CD4-positive, alpha-beta T cell (primary cell): ENCODE measurements at places on chromosomes 3 and 15.

DNA sequence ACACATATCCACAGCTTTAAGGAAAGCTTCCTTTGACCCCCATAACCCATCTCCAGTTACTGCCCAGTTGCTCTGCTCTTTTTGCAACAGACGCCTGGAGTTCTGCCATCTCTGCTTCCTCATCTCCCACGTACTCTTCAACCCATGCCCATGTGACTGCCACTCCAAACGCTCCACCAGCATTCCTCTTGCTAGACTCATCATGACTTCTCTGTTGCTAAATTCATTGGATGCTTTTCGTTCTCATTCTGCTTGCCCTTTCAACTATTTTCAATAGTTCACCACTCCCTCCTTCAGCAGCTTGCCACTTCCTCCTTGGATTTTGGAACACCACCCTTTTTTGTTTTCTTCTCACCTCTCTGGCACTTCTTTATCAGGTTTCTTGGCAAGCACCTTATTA lies 2.7 kb upstream of the KNSTRN start:
- H3K4me1 ChIP-seq, result peaks cover 15% of the 10 kb centered on the region
- DNase-seq, result no peak
- no peaks in the 10 kb centered on the region for H3K27me3 ChIP-seq
- no peak overlapping the region for H3K27ac ChIP-seq
- no peaks in the 10 kb centered on the region for H3K36me3 ChIP-seq

- no peak overlapping the region for H3K27ac ChIP-seq
- no peaks in the 10 kb centered on the region for H3K27me3 ChIP-seq
- H3K4me1 ChIP-seq, result no peaks in the 10 kb centered on the region
- no peak for DNase-seq
- no peak overlapping the region for H3K4me3 ChIP-seq
- no peaks in the 10 kb centered on the region for H3K36me3 ChIP-seq
These were observed 147.8 kb downstream of the NEK10 start for GRCh38 chr3:27221264-27221932.

- peaks cover 33% of the 10 kb centered on the region for H3K36me3 ChIP-seq
- H3K27me3 ChIP-seq, result no peaks in the 10 kb centered on the region
- DNase-seq, result peak; percentile 43
These were observed 2.6 kb downstream of the GNAI2 start for GRCh38 chr3:50238549-50239026.

- no peaks in the 10 kb centered on the region for H3K36me3 ChIP-seq
- no peak overlapping the region for H3K4me3 ChIP-seq
- no peak for DNase-seq
- no peaks in the 10 kb centered on the region for H3K4me1 ChIP-seq
These were observed 23.2 kb upstream of the SRPRB start for GRCh38 chr3:133782454-133782853.

GRCh38 chr3:185988816-185989175 lies 51.0 kb upstream of the TRA2B start:
- no peaks in the 10 kb centered on the region for H3K36me3 ChIP-seq
- H3K27me3 ChIP-seq, result no peaks in the 10 kb centered on the region
- no peak overlapping the region for H3K4me3 ChIP-seq
- peaks cover 2% of the 10 kb centered on the region for H3K4me1 ChIP-seq
- no peak overlapping the region for H3K27ac ChIP-seq

DNA sequence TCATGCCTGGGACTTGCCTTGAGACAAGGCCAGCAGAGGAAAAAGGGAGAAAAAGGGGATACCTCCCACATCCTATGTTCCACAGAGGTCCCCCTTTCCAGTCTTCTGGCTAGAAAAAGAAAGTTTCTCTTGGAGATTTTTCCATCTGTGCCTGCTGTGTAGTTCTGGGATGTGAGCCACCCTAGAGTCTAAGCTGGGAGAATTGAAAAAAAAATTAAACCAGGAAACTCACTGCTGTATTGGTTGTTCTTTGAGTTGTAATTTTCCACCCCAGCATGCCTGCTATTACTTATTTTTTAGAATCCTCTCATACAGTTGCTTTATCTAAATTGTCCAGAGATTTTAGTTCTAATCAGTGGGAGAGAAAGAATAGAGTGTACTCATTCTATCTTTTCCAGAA lies 68.4 kb downstream of the SV2B start:
- H3K36me3 ChIP-seq, result no peaks in the 10 kb centered on the region

DNA sequence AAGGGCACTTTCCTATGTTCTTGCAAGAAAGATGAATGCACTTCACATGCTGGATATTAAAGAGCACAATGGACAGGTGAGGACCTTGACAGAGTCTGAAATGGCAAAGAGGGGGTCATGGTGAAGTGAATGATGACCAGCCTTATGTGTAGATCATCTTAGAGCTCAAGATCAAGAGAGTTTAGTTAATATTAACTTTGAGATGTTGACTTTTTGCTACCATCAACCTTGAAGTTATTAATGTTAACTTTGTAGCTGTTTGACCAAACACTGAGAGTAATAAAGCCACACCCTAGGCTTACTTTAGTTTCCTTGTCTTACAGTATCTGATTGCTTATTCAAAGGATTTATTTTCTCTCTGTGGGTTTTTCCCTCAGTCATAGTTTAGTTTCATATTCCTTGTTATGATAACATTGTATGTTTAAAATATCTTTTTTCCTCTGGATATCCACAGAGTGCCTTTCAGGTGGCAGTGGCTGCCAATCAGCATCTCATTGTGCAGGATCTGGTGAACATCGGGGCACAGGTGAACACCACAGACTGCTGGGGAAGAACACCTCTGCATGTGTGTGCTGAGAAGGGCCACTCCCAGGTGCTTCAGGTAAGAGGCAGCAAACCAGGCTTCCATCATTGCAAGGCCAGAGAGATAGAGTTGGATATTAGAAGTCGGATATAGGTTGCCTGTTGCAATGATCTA lies 5.4 kb downstream of the NFKBIZ start:
- no peak for DNase-seq
- H3K27me3 ChIP-seq, result no peaks in the 10 kb centered on the region
- H3K4me1 ChIP-seq, result peaks cover 27% of the 10 kb centered on the region
- peaks cover 80% of the 10 kb centered on the region for H3K36me3 ChIP-seq
- no peak overlapping the region for H3K4me3 ChIP-seq

- H3K36me3 ChIP-seq, result no peaks in the 10 kb centered on the region
- peak overlapping the region; percentile 68 for H3K4me3 ChIP-seq
- H3K27ac ChIP-seq, result no peak overlapping the region
- peaks cover 20% of the 10 kb centered on the region for H3K4me1 ChIP-seq
- DNase-seq, result no peak
- H3K27me3 ChIP-seq, result no peaks in the 10 kb centered on the region
These were observed 491 bp upstream of the ZNF774 start for GRCh38 chr15:90351479-90352106.

DNA sequence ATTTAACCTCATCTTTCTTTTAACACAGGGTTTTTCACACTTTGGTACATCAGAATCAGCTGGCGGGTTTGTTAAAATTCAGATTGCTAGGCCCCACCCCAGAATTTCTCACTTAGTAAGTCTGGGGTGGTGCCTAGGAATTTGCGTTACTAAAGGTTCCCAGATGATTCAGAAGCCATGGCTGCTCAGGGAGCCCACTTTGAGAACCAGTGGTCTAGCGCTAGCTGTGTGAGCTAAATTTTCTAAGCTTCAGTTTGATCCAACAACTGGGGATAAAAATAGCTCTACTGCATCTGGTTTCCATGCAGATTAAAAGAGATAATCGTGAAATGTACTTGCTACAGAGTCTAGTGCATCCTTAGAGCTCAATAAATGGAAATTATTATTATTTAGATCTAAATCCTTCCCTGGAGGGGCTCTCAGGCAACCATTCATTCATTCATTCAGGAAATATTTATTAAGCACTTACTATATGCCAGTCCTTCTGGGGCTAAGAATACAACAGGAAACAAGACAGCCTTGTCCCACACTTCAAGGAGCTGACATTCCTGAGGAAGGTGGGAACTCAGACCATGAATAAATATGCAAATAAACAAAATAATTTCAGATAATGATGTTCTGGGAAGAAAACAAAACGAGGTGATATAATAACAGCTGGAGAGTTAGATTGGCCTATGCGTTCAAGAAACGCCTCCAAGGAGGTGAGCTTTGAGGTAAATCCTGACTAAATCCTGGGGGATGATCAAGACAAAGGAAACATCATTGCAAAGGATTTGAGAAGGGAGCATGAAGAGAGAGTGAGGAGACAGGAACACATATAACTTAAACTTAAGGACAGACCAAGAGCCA lies 3.9 kb upstream of the CIDEC start:
- no peaks in the 10 kb centered on the region for H3K27me3 ChIP-seq
- no peaks in the 10 kb centered on the region for H3K4me1 ChIP-seq
- no peak for DNase-seq
- no peak overlapping the region for H3K4me3 ChIP-seq

DNA sequence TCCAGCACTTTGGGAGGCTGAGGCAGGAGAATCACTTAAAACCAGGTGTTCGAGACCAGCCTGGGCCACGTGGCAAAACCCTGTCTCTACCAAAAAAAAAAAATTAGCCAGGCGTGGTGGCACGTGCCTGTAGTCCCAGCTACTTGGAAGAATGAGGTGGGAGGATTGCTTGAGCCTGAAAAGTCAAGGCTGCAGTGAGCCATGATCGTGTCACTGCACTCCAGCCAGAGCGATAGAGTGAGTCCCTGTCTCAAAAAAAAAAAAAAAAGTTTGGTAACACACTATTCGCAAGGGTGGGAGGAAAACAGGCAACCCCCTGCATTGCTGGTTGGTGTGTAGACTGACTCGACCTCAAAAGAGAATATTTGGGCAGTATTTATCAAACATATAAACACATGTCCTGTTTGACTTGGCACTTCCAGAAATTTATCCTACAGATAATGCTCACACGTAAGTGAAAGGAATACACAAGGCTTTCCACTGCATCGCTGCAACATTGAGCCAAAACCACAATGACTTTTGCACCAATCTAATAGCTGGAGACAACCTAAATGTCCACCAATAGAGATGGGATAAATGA lies 3.1 kb upstream of the ANPEP start:
- H3K27me3 ChIP-seq, result peaks cover 36% of the 10 kb centered on the region
- DNase-seq, result no peak
- no peak overlapping the region for H3K27ac ChIP-seq
- peaks cover 12% of the 10 kb centered on the region for H3K4me1 ChIP-seq
- no peak overlapping the region for H3K4me3 ChIP-seq

GRCh38 chr3:140377644-140378043 lies 300.2 kb upstream of the TRIM42 start:
- no peak overlapping the region for H3K27ac ChIP-seq
- no peak for DNase-seq
- H3K36me3 ChIP-seq, result no peaks in the 10 kb centered on the region
- H3K27me3 ChIP-seq, result no peaks in the 10 kb centered on the region
- no peak overlapping the region for H3K4me3 ChIP-seq
- no peaks in the 10 kb centered on the region for H3K4me1 ChIP-seq

- peaks cover 33% of the 10 kb centered on the region for H3K4me1 ChIP-seq
- H3K36me3 ChIP-seq, result no peaks in the 10 kb centered on the region
- H3K4me3 ChIP-seq, result peak overlapping the region; percentile 75
- peak overlapping the region; percentile 83 for H3K27ac ChIP-seq
These were observed 2.2 kb downstream of the IGF1R start for GRCh38 chr15:98650417-98651035.

DNA sequence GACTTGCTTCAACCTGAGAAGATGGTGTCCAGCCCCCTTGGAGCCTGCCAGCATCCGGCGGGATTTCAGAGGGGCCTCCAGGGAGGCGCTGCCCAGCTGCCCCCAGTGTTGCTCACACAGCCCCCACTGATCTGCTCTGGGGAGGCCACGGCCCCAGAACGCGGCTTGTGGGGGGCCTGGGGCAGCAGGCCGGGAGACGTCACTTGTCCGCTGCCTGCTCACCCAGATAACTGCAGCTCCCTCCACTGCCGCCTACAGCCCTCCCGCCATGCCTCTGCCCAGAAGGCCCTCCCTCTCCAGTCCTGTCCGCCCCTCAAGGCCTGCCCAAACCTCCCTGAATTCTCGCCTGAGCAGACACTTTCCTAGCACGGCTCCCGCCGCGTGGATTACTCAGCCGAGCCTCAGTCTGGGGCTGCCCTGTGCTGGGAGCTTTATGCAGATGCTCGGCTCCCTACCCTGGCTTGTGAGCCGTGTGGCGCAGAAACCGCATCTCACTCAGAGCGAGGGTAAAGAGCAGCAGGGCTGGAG lies 17.2 kb upstream of the ADIPOQ start:
- H3K27ac ChIP-seq, result no peak overlapping the region
- peaks cover 27% of the 10 kb centered on the region for H3K4me1 ChIP-seq
- peak; percentile 8 for DNase-seq
- peaks cover 51% of the 10 kb centered on the region for H3K27me3 ChIP-seq

GRCh38 chr3:177211503-177212277 lies 14.4 kb upstream of the TBL1XR1 start:
- no peaks in the 10 kb centered on the region for H3K36me3 ChIP-seq
- H3K4me1 ChIP-seq, result no peaks in the 10 kb centered on the region
- H3K4me3 ChIP-seq, result no peak overlapping the region
- no peaks in the 10 kb centered on the region for H3K27me3 ChIP-seq
- no peak for DNase-seq

DNA sequence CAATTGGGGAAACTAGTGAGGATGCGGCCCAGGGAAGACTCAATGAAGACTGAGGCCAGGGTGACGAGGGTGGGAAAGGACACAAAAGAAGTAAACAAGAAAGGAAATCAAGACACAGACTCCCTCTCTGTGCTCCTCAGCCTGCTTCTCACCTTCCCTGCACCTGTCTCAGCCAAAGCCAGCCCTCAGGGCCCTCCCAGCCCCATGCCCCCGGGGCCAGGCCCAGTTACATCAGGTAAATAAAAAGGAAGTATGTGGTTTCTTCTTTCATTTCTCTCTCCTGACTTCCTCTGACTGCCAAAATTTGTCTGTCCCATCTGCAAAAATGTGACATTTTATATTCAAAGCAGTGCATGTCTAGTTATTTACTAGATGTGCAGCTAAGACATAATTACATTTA lies 328.0 kb downstream of the UACA start:
- no peaks in the 10 kb centered on the region for H3K27me3 ChIP-seq
- no peak overlapping the region for H3K27ac ChIP-seq
- no peak overlapping the region for H3K4me3 ChIP-seq
- no peaks in the 10 kb centered on the region for H3K36me3 ChIP-seq

GRCh38 chr3:125054449-125055329 lies 1.1 kb downstream of the HEG1 start:
- no peak for DNase-seq
- peak overlapping the region; percentile 86 for H3K27ac ChIP-seq
- H3K36me3 ChIP-seq, result no peaks in the 10 kb centered on the region

- H3K4me3 ChIP-seq, result no peak overlapping the region
- no peaks in the 10 kb centered on the region for H3K27me3 ChIP-seq
- peak; percentile 42 for DNase-seq
These were observed 11.3 kb upstream of the IQGAP1 start for GRCh38 chr15:90376789-90377188.

DNA sequence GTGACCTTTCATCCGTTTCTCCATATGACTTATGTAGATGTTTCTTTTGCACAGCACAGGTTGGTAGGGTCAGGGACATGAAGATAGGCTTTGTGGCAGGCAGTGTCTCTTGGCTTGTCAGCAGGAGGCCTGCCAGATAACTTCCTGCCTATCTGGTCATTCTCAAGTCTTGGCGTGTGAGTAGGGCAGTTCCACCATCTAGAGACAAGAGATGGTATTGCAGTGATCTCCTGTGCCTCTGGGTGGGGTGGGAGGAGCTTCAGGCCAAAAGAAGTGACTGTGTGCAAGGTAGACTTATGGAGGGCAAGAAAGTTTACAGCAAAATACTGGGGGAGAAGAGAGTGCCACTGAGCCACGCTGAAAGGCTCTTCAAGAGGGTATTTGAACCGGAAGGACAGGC lies 11.0 kb downstream of the TEX264 start:
- H3K4me1 ChIP-seq, result peaks cover 100% of the 10 kb centered on the region
- H3K36me3 ChIP-seq, result peaks cover 50% of the 10 kb centered on the region
- no peaks in the 10 kb centered on the region for H3K27me3 ChIP-seq
- H3K27ac ChIP-seq, result peak overlapping the region; percentile 32

GRCh38 chr15:25800761-25801515 lies 62.2 kb downstream of the ATP10A start:
- no peak overlapping the region for H3K27ac ChIP-seq
- peaks cover 48% of the 10 kb centered on the region for H3K4me1 ChIP-seq
- no peaks in the 10 kb centered on the region for H3K27me3 ChIP-seq
- no peak overlapping the region for H3K4me3 ChIP-seq
- no peak for DNase-seq
- H3K36me3 ChIP-seq, result peaks cover 8% of the 10 kb centered on the region
